Left cardiac atrium (tissue), 4 donors: ENCODE measurements at places on chromosomes 4 and X. TPM values are rescaled to one million over a fixed set of nuclear protein-coding genes. Genes with fewer than 3 reads are reported as not detected.

DNA sequence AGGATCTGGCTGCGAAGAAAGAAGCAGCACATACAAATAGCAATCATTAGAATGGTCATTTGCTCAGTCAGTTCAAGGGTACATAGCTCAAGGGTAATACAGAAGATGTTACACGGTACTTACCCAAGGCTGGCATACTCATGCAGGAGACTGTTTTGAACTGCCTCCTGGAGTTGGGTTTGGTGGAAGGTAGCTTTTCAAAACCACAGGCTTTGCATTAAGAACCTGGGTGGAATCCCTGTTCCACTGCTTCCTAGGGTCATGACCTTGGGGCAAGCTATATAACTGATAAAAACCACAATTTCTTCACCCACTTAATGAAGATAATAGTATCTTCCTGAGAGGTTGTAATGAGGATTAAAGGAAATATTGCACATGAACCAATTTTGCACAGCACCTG, 36.5 kb downstream of the TBC1D9 start:
- DNase-seq, result no peak

DNA sequence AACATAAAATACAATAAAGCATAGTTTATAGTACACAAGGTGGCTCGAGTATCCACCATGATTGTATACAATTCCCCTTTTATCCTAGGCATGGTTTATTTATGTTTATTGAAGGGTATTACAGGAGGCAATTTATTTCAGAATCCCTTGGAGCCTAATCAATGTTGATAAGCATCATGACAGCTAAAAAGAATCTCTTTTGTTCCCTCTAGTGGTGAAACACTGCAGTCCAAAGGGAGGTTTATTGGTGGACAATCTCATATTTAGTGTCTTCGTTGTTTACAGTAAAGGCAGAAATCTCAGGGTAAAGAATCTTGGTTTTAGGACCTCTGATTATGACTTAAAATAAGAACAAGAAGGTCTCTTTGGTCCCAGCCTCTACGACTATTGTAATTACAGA, 1712.5 kb downstream of the C4orf33 start:
- no peak for DNase-seq

DNA sequence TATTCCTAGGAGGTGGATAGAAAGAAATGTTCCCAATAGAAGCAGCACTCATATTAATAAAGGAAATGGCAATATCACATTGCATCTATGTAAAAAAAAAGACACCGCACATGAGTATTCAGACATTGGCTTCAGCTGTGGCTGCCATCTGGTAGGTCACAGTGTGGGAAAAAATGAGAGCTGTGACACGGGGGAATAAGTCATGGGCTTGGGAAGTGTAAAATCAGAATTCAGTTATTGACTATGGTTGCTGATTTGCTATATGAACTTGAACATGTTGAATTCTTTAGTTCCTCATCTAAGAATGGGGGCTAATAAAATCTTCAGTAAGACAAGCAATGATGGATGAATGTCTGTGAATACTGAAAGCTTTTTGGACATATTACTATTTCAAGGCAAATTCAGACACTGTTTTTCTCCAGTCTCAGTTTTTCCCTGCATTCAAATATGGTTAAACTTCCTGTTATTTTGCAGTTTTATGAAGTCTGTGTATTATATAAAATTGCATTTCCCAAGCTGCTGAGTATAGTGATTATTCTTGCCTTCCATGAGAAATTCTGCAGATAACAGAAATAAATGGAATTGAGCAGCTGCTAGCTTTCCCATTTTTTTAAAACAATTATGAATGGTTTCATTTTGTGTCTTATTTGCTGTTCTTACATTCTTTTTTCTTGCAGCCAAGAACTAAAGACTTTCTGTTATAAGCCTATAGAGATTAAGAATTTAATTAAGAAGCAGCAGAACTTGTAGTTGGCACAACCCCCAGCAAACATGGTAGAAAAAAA, 221.0 kb downstream of the ANKRD50 start:
- no peak for DNase-seq

DNA sequence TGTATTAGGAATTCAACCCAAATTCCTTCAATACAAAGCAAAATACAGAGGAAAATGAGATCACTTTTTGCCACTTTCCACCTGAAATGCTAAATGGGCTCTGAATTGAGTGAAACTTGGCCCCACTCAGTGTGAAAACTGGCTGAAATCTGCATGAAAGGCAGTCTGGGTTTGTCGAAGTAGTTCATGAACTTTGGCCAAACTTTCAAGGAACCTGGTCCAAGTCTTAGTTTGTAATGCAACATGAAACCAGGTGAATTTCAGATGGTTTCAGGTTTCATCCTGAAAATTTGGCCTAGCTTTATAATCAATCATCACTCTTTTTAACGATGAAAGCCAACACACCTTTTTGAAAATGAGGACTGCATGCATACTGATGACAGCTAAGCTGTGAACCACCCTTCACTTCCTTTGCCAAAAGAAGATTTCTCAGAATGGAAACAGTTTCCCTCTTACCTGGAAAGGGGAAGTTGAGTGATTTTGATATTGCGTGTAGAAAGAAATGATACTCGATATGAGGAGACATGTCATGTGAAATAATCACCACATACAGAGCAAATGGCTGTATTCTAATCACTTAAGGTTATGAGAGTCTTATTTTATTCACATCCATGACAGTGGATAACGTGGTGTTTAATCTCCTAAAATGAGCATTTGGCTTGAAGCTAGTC, 209.9 kb upstream of the ETNPPL start:
- no peak for DNase-seq

GRCh38 chr4:37453999-37454800, 209.7 kb downstream of the NWD2 start:
- DNase-seq, result no peak

- no peak for DNase-seq
Measured at GRCh38 chrX:114038358-114038757, 545.5 kb upstream of the HTR2C start.

DNA sequence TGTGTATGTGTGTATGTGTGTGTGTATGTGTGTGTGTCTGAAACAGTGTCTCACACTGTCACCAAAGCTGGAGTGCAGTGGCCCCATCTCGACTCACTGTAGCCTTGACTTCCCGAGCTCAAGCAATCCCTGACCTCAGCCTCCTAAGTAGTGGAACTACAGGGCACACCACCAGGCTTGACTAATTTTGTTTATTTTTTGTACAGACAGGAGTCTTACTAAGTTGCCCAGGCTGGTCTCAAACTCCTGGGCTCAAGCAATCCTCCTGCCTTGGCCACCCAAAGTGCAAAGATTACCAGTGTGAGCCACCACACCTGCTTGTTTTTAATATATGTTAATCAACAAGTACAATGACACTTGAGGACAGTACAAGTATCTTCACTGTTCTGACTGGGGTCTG, 92.4 kb downstream of the APBB2 start:
- no peak for DNase-seq

GRCh38 chr4:169269916-169270809, 593 bp downstream of the SH3RF1 start:
- DNase-seq, result peak; percentile 79

- no peak for DNase-seq
Measured at GRCh38 chrX:8879750-8880149, 78.6 kb upstream of the FAM9A start.

- peak; percentile 77 for DNase-seq
Measured at GRCh38 chrX:76427560-76428242, at the start of gene MAGEE1. TSS of gene MAGEE1 (plus strand) at chrX:76427710. CDS start at chrX:76427931, 221 bp downstream.

DNA sequence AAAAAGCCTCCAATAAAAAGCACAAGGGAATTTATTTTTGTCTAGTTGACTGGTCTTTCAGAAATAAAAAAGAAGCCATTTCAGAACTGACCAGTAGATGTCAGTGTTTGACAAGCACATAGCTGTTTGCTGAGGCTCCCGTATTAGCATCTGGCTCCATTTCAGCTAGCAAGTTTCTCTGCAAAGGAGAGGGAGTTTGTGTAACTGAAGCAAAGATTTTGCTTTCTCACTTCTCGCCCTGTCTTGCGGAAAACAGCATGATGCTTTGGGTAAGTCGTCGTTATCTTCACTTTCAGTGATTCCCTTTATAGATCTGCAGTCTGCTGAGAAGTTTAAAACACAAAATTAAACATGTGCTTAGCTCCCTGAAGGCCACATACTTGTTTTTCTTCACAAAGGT, 85.5 kb downstream of the CT47B1 start:
- DNase-seq, result no peak

- DNase-seq, result no peak
Measured at GRCh38 chr4:1874201-1874600, 3.0 kb downstream of the NSD2 start.

DNA sequence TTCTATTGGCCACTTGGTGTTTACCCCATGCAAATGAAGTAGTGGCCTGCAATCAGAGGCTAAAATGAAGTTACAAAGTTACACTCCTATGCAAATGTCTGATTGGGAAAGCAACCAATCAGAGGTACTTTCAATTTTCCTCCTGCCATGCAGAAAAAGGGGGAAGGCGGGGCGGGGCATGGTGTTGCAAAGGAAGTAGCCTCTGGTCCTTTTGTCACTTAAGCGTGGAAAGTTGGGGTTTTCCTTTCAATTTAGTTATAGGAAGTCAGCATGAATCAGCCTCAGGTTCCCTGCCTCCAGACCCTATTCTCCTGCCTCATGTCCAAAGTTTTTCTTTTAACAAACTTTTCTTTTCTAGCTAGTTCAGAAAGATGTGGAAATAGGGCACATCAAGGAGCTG, 69.3 kb downstream of the GPC4 start:
- DNase-seq, result no peak

GRCh38 chr4:129254126-129254525, 158.2 kb downstream of the C4orf33 start:
- no peak for DNase-seq

DNA sequence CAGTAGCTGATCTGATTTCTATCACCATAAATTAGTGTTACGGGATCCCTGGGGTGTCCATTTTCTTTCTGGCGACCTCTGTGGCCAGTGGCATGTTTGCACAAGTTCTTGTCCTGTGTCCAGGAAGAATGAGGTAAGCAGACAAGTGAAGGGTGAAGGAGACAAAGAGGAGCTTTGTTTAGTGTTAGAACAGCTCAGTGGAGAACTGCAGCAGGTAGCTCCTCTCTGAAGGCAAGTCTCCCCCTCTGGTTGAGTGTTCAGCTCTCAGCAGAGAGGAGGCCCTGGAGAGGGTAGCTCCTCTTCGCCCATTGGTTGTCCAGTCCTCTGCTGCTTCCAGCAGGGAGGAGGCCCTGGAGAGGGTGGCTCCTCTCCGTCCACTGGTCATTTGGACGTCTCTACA, 47.2 kb downstream of the DMP1 start:
- no peak for DNase-seq

- no peak for DNase-seq
Measured at GRCh38 chrX:38656350-38656915, 95.1 kb downstream of the TSPAN7 start.

GRCh38 chrX:9578083-9578779, 113.4 kb downstream of the TBL1X start:
- no peak for DNase-seq

LSM6 gene
- 17.2 TPM for total RNA-seq

GRCh38 chr4:154366956-154367355, 124.6 kb downstream of the DCHS2 start:
- DNase-seq, result no peak

- DNase-seq, result peak; percentile 90
Measured at GRCh38 chr4:105474099-105474518, 247 bp upstream of the PPA2 start.

DNA sequence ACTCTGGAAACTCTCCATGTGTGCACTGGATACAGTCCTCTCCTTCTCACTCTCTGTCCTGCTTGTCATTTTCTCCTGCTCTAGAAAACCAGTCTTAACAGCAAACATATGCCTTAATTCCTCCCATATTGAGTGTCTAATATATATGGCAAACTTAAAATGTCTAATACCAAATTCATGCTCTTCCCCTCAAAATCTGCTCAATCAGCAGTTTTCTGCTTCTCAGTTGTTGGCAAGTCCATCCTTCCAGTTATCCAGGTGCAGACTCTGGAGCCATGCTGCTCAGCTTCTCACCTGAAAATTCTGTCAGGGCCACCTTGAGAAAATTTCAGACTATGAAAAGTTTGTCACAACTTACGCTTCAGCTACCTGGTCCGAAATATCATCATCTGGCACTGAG, 3.1 kb upstream of the CENPE start:
- no peak for DNase-seq

TEX13D gene
- total RNA-seq, result not detected

DNA sequence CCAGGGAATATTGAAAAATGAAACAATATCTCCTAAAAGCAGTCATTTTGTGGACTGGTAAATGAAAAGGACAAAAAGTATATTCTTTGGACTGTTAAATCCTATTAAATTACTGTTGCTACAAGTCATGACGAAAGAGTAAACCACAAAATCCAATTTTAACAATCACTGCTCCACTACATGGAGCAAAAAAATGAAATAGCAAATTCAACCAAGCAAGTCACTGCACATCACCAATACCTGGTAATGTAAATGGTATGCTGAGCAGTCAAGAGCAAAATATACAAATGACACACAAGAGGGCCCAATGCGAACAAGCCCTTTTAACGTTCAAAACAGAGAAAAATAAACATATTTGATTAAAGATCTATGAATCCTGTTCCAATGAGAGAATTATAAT, 126.2 kb downstream of the KLHL13 start:
- DNase-seq, result no peak

DNA sequence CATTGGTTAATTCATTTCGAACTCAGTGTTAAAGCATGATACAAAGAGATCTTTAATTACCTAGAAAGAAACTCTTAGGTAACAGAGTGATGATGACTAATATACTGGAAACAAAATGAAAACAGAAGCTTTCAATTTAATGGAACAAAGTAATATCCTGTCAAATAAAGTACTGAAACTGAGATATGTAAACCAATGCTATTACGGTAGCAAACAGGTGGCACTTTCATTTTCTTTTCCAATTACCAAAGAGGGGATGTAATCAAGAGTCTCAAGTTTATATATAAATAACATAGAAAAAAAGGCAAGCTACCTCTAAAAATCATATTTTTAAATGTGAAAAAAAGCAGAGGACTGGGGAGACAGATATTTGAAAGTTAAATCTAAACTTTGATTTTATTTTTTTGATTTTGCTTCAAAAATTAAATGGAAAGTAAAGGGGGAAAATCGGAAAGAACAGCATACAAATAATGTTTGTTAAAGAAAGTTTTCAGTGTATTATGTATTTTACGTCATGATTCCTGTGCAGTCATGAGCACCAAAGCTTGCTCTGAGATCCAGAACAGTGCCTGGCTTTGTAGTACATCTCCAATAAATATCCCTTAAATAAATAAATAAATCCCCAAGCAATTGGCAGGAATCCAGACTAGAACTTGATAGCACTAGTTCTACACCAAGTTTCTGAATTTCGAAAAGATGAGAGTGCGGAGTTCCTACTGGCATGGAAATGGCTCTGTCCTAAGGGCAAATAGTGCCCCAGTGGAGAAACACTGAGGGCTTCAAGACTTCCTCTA, 25.0 kb upstream of the RAPGEF2 start:
- DNase-seq, result no peak

ATP2B3 gene
- 0.10 TPM for total RNA-seq

GRCh38 chr4:19999775-20000414, 251.8 kb upstream of the SLIT2 start:
- DNase-seq, result no peak

TCEAL6 gene
- total RNA-seq, result not detected

GRCh38 chr4:8247047-8247930, 22.3 kb upstream of the HTRA3 start:
- peak; percentile 85 for DNase-seq

- DNase-seq, result no peak
Measured at GRCh38 chr4:95188701-95189370, 359.9 kb downstream of the UNC5C start.

LGI2 gene
- 5.3 TPM for total RNA-seq

GRCh38 chr4:76753814-76754213, 144.1 kb downstream of the SOWAHB start:
- no peak for DNase-seq

- peak; percentile 82 for DNase-seq
Measured at GRCh38 chr4:15702941-15703403, at the start of gene BST1. TSS of gene BST1 (plus strand) at chr4:15703065. CDS start at chr4:15703145, 80 bp downstream.
